ENCODE measurements at places on chromosomes 11 and 22.

DNA sequence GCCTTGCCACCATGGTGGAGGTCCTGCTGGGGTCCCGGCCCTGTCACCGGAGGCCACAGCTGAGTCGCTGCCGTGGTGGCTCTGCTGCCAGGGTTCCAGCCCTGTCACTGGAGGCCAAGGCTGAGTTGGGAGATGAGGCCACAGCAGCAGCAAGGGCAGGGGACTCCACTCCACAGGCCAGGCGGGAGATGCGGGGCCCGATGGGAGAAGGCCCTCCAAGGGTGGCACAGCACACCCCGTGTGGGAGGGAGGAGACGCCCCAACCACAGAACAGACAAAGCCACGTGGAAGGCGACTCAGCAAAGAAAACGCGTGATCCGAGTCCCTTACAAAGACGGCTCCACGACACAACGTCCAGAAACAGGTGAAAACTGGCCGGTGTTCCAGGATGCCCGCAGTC, 159.3 kb downstream of the BRD1 start:
- no peak for DNase-seq

- peak; percentile 80 for DNase-seq
These were observed 23.2 kb downstream of the CAPN1 start for GRCh38 chr11:65204646-65205601.

- DNase-seq: no peak
These were observed 116.3 kb upstream of the APOA1 start for GRCh38 chr11:116953530-116954285.

GRCh38 chr11:83477772-83478171, 191.6 kb upstream of the CCDC90B start:
- DNase-seq: no peak

DNA sequence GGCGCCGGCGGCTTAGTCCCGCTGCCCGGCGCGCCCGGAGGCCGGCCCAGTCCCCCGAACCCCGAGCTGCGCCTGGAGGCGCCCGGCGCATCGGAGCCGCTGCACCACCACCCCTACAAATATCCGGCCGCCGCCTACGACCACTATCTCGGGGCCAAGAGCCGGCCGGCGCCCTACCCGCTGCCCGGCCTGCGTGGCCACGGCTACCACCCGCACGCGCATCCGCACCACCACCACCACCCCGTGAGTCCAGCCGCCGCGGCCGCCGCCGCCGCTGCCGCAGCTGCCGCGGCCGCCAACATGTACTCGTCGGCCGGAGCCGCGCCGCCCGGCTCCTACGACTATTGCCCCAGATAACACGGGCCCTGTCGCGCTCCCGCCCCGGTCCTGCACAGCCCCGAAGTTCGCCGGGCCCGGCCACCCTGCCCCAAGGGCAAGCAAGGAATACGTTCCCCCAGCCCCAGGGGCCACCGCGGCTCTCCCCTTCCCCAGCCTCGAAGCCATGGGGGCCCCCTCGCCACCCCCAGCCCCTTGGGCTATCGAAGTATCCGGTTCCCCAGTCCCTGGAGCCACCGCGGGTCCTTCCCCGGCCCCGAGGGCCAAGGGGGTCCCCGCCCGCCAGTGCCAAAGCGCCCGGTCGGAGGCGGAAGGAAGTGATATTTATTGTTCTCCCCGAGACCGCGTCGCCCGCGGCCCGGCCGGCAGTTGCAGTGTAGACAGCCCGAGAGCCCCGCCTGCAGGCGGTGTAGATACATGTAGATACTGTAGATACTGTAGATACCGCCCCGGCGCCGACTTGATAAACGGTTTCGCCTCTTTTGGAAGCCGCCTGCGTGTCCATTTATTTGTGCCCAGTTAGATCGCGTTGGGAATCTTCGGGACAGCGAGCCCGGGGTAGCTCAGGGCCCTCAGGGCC, 6.2 kb downstream of the TBX1 start:
- DNase-seq: peak; percentile 46

GRCh38 chr11:103384652-103385051, 275.4 kb downstream of the DYNC2H1 start:
- no peak for DNase-seq

- DNase-seq: no peak
These were observed 111.8 kb downstream of the CCDC81 start for GRCh38 chr11:86486261-86487030.

GRCh38 chr11:122714004-122714403, 58.5 kb downstream of the UBASH3B start:
- no peak for DNase-seq

DNA sequence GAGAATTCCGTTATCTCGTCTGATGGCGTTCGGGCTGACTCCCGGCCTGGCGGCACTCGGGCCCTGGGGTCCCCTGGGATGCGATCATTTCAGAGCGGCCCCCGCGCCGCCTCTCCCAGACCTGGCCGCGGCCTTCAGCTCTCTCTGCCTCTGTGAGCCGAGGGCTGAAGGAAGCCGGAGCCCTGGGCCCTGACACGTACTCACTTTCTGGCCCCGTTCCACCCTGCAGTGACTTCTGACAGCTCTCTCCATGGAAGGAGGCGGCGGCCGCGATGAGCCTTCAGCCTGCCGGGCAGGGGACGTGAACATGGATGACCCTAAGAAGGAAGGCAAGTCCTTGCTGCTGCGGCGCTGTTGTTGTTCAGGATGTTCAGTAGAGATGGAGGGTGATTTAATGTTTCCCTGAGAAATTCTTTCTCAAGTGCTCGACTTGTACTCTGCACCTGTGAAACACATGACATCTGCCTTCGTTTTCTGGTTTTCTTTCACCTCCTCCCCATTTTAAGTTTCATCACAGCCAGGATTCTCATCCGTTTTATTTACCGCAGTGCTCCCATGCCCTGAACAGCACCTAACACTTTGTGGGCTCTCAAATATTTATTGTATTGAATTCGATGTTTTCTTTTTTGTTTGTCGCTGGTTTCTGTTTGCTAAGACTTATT, 612 bp downstream of the GTSE1 start:
- peak; percentile 52 for DNase-seq

GRCh38 chr11:28743061-28743550, 634.9 kb downstream of the METTL15 start:
- no peak for DNase-seq

DNA sequence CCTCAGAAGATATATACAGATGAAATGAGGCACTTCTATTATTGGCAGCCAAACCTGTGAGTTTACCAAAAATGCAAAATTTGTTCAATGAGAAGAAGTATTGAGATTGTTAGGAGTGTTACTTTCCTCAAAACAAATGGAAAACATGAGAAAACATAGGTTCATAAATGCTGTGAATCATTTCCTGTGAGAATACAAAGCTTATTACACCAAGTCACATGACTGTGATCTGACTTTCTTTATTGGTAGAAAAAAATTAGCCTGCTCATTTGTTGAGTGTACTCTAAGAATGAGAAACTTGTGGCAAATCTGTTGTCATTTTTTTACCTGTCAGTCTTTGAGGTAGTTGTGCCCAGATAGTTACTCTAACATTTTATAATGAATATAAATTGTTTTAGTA, 215.1 kb downstream of the TMEM135 start:
- DNase-seq: no peak

GRCh38 chr11:80204021-80204420, 763.2 kb upstream of the TENM4 start:
- DNase-seq: no peak

GRCh38 chr22:45769569-45770210, 98.1 kb downstream of the ATXN10 start:
- DNase-seq: peak; percentile 36

DNA sequence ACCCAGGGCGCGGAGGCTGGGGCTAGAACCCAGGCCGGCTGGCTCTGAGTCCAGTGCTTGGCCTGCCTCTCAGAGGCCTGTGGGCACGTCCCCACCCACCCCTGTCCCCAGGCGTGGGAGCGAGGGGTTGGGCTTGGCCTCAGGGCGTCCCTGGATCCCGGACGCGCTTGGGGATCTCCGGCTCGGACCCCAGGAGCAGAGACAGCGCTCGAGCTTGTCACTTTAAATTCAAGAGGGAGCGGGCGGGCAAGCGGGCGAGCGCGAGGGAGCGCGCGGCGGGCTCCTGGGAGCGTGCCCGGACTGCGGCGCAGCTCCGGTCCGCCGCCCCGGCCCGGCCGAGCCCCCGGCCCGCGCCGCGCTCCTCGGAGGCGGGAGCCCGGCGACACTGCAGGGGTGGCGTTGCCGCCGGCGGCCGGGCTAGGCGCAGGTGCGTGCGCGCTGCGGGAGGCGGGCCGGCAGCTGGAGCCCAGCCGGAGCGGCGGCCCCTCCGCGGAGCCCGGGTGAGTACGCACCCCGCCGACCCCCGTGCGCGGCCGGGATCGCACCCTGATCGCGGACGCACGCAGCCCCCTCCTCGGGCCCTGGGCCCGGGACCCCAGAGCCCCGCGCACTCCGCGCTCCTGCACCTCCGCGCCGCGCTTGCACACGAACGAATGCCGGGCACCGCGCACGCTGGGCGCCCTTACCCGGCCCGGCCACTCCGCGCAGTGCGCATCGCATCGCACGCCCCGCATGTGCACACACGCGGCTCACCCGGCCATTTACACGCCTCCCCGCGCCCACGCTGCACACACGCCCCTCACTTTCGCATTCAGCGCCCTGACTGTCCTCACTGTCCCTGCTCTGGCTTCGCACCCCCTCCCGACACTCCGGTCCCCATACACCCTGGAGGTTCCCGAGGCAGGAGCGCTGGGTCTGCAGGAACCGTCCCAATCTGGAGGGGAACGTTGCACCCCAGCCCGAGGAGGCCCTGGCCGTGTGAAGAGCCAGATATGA, at the start of gene SYT12:
Gene SYT12 (plus strand): TSS at position 174 of the 996 bp plus-strand sequence. CDS start 7,011 bp downstream, outside the sequence.
- peak; percentile 56 for DNase-seq

GRCh38 chr11:72030472-72031045, 31.9 kb downstream of the IL18BP start:
- DNase-seq: no peak

- DNase-seq: peak; percentile 63
These were observed at the start of gene PAX6 for GRCh38 chr11:31810779-31811647. PAX6 (minus strand) TSS chr11:31811322; CDS start chr11:31806411, 4,911 bp downstream.

GRCh38 chr11:48167380-48167779, 49.2 kb upstream of the OR4B1 start:
- DNase-seq: peak; percentile 47

- DNase-seq: no peak
These were observed 531 bp upstream of the MEN1 start for GRCh38 chr11:64810891-64811272.

- DNase-seq: no peak
These were observed 2.5 kb upstream of the CD81 start for GRCh38 chr11:2374456-2375201.

DNA sequence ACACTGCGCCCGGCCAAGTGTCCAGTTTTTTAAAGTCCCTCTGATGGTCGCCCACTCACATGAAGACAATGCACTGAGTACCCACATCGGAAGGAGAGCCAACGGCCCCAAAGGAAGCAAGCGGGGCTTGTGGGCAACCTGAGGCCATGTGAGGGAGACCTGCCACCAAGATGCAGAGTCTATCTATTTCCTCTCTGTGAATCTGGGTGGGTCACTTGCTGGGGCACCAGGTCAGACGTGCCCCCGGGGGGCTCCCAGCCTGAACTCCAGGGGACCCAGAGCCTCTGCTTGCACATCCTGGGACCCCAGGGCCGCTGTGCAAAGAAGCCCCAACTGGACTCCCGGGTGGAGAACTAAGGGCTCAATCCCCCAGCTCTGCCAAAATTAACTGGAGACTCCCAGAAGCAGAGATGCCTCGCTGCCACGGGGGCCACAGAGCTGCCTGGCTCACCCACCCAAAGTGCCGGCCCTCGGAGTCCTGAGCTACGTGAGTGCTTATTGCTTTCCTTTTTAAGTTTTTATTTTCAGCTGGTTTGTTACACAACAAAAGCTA, 106.4 kb downstream of the BRD1 start:
- DNase-seq: no peak

DNA sequence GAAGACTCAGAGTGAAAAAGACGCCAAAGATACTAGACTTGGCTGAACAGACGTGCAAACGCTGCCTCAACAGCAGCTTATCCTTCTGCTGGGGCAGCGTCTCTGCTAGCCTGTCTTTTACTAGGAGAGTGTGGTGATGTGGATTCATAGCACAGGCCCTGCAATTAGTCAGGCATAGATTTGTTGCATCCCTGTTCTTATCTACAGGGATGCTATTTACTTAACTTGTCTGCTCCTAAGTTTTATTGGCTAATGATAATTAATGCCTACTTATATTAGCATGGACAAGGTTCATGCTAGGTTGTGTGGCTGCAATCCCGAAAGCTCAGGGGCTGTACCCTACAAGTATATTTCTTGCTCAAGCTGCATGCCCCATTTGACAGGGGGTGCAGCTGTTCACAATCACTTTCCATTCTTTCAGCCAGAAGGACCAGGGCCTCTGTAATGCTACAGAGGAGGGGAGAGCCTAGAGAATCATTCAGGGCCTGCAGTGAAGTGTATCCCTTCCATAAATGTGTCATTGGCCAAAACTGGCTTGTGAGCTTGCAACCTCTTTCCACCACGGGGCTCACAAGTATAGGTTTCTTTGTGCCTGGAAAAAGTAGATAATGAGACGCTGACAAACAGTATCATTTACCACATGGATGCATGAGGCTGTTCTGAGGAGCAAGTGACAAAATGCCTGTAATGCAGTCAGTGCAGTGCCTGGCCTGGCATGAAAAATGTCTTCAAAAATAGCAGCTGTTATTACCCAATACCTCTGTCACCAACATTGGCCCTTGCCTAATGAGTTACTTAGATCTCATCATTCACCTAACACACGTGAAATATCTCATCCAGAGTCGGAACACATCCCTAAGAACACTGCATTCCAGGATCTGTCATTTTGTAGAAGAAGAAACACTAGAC, 685.8 kb upstream of the API5 start:
- DNase-seq: no peak

- no peak for DNase-seq
These were observed 33.0 kb downstream of the TPST2 start for GRCh38 chr22:26556904-26557303.

- no peak for DNase-seq
These were observed 33.2 kb downstream of the TOLLIP start for GRCh38 chr11:1276041-1276790.

DNA sequence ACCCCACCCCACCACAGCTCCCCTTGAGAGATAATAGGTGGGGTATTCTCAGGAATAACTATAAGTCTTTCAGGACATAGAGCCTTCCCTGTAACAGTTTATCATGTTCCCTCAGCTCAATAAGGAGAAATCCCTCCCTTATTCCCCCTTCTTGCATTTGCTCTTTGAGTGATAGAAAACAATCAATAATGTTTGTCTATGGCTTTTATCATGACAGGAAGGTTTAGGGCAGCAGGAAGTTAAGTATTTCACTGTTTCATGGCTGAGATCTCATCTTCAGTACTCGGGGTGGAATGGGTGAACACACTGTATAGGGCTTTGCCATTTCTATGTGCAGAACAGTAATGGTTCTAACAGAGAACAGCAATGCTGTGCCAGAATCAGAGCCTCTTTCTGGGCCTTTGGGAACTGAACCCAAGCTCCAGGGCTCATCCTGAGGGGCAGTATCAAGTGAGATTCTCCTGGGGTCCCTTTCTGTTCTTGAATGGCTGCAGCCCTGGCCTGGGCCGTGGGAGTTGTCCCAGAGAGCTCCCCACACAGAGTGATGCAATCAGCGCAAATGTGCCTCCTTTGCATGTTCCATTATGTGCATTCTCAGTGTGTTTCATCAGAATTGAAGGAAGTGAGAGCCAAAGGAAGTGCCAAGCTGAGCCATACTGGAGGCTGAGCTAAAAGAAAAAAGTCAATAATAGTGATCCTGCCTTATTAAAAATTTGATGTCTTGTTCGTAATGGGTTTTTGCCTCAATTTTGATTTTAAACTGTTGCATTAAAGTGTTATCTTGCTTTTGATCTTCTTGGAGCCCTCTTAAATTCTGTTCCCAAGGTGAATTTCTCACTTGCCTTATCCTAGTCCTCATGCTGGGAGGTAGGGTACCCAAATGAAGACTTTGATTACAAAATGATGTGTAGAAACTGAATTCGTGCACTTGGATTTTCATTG, 2.9 kb upstream of the CYP2R1 start:
- DNase-seq: peak; percentile 41

Data from AG20443 (cell line).